Activated CD4-positive, alpha-beta T cell treated with anti-CD3 and anti-CD28 coated beads, Interleukin-2, amount 10 ng/mL, durations not matched to agents 24 days and 14 days (primary cell): ENCODE measurements at places on chromosomes 1 and 21.

GRCh38 chr1:1191734-1192133 is 14.7 kb downstream of the TNFRSF18 start:
- DNase-seq = no peak

DNA sequence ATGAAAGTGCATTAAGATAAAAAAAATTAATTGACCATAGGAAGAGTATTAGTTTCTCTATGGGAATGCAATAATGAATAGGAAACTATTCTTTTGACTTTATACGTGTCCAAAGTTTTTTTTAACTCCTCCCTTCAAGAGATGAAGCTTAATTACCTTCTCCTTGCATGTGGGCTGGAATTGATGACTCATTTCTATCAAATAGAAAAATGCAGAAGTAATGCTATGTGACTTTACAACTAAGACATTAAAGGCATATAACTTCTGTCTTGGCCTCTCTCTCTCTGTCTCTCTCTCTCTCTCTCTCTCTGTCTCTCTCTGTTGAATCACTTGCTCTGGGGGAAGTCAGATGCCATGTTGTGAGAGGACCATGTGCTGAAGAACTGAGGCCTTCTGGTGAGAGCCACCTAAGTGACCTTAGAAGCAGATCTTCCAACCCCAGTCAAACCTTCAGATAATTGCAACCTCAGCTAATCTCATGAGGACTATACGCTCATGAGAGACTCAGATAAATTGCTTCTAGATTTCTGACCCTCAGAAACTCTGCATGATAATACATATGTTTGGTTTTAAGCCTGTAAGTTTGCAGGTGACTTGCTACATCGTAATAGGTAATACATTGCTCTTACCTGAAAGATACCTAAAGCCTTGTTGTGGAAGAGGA is 414.2 kb downstream of the KCNT2 start:
- no peak for DNase-seq

DNA sequence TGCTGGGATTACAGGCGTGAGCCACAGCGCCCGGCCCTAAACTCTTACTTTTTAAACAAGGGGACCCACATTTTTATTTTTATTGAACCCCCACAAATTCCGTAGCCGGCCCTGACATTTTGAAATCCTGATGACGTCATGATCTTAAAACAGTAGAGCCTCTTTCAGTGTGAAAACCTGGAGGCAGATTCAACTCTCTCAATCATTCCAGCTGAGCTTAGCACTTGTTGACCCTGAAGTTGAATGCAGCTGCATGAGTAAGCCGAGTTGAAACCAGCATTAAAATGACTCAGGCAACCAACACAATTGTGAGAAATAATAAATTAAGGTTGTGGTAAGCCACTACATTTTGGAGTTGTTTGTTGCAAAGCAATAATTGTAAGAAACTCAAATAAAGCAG is 93.9 kb upstream of the ADGRL4 start:
- no peak for DNase-seq

DNA sequence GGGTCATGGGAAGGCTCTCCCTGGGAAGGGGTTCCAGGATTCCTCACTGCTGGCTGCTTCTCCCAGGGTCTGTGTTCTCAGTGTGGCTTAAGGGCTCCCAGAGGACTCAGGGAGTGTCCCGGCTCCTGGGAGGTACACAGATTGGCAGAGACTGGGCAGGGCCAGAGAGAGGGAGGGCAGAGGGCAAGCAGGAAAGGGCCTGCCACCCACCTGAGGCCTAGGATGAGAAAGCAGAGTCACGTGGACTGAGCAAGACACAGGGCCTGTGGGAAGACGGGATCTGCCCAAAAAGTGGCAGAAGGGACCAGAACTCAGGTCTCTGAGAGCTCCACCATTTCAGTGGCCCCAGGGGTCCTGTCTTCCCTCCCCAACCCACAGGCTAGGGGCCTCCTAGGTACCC is 871 bp downstream of the SLFNL1 start:
- DNase-seq = no peak

- DNase-seq = no peak
Observed at GRCh38 chr1:108121358-108122143, 78.6 kb downstream of the SLC25A24 start.

DNA sequence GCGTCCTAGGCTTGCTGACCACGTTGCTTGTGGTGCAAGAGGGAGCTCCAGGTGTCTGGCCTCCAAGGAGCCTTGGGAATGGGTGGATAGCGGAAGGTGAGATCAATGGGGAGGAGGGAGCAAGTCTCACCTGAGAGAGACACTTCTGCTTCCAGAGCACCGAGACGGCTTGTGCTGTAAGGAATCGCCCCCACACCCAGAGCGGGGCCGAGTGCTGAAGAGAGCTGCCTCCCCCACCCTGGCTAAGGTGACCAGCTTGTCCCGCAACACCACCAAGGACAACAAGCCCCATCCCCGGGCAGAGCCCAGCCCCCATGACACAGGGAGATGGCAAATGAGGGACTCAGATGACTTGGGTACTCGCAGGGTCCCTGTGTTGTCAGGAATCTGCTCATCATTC is 485.6 kb downstream of the NPHP4 start:
- DNase-seq = no peak

DNA sequence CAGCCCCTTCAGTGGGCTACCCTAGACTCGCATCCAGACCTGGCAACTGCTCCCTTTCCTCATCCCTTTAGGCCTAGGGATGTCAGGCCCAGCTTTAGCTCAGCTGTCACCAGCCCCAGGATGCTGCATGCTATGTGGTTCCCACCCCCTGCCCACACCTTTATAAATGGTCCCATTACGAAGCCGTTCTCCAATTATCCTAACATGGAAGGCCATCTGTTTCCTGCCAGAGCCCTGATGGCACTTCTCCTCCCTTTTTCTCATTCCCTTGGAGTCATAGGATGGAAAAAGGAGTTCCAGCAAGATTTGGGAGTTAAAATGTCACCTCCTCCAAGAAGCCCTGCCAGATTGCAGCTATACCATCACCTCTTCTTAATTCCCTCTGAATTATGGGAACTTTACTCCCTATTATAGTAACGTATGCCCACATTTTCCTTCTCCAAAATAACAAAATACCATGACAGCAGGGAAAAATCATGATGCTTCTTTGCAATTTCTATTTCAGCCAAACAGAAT is 205.0 kb upstream of the GRIK3 start:
- no peak for DNase-seq

DNA sequence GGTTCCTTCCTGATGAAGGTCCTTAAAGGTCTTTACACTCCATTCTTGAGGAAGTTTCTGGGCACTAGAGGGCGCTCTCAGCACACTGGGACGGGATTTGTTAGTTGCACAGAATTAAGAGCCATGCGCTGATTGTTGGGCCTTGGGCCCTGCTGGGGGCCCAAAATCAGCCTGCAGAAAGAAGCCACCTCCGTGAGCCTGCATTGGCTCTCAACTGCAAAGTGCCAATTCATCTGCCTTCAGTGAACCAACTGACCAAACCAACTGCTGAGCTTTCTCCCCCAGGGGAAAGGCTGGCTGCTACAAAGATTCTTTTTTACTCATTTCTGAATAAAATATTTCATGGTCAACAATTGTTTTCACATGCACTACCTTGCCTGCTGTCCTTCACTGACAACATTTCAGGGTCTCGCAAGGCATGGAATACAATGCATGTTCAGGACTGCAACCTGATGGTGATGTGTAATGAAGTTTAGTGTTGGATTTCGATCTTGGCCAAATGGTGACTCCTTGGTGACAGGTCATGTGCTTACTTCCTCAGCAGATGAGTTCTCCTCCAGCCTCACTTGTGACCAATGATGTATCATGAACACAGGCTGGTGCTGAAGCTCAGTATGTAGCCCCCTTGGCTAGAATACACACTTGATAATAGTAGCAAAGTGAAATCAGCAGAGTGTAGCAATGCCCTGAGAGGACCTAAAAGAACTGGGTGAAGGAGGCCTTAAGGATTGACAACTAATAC is 45.7 kb upstream of the PRDX6 start:
- peak; percentile 96 for DNase-seq

- DNase-seq = no peak
Observed at GRCh38 chr21:19123053-19123452, 719.5 kb upstream of the TMPRSS15 start.

DNA sequence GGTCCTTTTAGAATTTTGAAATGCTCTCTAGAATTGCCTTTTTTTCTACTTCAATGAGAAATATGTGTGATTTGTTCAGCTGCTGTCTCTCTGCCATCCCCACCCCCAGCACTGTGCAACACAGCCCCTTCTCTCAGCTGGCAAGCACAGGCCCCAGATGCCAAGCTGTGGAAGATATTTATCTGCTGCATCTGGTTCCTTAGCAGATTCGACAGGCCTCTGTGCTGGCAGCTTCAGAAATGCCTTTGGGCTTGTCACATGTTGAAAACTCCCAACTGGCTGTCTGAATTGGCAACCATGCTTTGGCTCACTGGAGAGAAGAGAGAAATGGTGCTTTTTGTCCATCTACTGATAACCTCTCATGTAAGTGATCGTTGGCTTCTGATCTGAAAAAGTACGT is 206.7 kb upstream of the C1orf87 start:
- no peak for DNase-seq

DNA sequence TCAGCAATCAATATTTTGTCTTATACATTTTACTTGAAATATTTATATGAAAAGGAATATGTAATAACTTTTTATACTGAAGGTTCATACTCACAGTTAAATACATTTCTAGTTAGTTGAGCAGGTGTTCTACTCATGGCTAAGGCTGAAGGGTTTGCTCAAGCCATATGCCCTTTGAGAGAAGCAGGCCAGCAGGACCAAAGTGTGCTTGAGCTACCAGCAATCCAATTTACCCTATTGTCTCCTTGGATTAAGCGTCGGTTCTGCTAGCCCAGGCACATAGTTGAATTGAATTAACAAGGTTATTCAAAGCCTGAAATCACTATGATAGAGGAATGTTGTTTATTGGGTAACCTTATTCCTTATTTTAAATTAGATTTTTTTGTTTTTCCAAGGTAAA is 151.5 kb upstream of the BACE2 start:
- DNase-seq = no peak

DNA sequence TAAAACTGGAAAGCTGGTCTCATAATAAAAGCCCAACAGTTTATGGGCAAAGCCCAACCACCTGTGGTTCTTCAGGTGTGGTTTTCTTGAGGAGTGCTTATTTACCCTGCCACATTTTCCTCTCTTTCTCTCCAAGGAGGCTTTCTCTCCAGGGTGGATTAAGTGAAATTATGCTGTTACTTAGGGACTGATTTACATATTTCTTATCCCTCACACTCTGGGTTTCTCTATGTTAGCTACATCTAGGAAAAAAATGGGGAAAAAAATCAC is 4.8 kb downstream of the TBX19 start:
- no peak for DNase-seq

DNA sequence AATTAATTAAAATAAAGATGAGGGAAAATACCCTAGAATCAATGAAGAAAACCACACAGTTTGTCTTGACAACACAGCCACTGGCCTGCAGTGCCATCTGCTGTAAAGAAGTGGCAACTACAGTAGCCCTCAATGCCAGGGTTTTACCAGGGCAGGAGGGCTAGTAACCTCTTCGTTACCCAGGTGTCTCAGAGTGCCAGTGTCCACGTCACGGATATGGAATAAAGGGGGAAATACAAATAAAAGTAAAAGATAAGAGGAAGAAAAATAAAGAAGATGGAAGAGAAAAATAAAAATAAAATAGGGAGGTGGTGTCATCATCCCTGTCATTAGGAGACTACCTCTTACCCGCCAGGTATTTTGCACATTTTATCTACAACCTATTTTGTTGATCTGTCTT is 14.2 kb upstream of the SLC44A3 start:
- peak; percentile 86 for DNase-seq

DNA sequence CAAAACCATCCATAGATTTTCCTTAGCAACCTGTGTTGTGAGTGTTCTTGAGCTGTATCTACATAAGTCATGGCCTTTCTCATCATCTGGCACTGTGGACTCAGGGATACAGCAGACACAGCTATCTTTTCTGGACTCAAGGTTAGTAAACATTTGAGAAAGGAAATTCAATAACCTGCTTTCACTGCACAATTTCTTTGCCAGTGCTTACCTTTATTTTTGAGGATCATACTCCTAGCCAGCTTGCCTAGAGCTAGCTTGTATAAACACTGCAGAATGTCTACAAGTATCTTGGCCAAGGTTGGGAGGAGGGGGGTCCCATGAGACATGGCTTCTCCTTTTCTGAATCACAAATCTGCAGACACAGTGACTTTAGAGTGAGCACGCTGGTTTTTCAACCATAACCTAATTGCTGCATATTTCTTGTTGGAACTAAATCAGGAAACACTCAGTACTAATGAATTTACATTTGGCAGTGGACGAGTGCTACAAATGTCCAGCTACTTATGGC is 27.2 kb downstream of the ADAMTS5 start:
- no peak for DNase-seq

GRCh38 chr1:228131766-228132165 is 8.3 kb upstream of the GUK1 start:
- no peak for DNase-seq

- no peak for DNase-seq
Observed at GRCh38 chr1:5934058-5934884, 58.0 kb downstream of the NPHP4 start.

GRCh38 chr1:76961181-76961819 is 94.0 kb downstream of the ST6GALNAC5 start:
- DNase-seq = no peak

GRCh38 chr1:77831976-77832711 is 52.7 kb downstream of the MIGA1 start:
- DNase-seq = no peak

DNA sequence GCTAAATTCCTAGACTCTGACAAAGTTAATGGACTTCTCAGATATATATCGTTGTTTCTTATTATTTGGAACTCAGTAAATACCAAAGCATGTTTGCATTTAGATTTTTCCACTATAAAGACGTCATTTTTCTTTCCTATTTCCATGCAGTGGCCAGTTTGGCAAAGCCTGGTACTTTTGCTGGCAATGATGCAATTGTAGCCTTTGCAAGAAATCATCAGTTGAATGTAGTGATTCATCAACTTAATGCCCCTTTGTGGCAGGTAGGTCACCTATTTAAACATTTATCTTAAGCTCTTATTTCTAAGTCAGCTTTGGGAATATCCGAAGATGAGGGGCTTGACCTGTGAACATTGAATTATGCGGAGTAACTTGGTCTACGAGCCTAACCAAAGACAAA is 12.0 kb downstream of the OTUD3 start:
- no peak for DNase-seq

DNA sequence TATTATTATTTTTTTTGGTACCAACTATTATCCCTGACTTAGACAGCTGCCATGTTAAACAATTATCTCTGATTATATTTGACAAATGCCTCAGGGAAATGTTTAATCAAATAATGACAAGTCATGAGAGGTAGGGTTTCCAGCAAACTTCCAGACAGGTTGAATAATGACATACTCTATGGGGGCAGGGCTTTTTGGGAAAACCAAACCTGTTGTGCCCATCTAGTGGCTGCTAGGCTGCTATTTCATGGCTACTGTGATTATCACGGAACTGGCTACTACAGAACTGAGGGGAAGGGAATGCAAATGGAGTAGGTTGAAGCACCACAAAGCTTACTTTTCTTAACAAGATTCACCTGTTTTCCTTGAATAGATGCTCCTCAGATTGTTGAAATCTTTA is 77.6 kb downstream of the DUSP10 start:
- DNase-seq = no peak

- DNase-seq = no peak
Observed at GRCh38 chr1:227796359-227796915, 19.0 kb upstream of the PRSS38 start.
